ENCODE measurements at places on chromosomes 6 and 20.
A peak's percentile ranks its signal among the peaks of the same experiment; 100 is the strongest.

GRCh38 chr6:129104560-129104959 lies 221.6 kb downstream of the LAMA2 start:
- DNase-seq: no peak

GRCh38 chr20:53146201-53146891 lies 174.2 kb downstream of the TSHZ2 start:
- DNase-seq: peak; percentile 47

DNA sequence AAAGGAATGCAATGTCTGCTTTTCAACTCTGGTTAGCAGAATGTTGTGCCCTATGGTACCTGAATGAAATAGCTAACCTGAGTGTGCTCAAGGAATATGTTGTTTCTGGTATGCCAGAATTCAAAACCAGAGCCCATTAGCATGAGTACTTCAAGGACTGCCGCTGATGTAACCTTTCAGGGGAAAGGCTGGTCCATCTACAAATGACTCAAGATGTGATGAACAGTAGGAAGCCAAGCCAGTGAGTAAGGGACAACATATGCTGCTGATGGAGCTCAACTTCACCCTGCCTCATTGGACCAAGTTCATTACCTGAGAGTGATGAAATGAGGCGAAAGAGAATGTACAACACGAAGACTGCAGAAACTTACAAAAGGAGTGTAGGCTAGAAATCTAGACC lies 95.7 kb upstream of the BMP2 start:
- DNase-seq: no peak

DNA sequence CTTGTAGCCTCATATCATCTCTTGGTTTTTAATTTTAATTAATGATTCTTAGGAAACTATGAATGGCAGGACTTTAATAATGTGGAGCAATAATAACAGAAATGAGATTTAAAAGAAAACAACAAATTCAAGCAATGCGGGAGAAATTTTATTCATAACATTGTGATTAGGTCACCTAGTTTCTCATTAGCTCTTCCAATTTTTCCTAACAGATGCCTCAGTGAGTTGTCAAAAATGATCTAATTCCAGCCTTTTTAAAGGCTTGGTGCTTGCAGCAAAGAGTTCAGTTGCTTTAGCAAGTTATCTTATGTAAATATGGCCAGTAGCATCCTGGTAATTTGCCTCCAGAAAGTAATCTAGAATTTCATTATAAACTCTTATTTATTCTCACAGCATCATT lies 20.4 kb downstream of the PDE7B start:
- no peak for DNase-seq

DNA sequence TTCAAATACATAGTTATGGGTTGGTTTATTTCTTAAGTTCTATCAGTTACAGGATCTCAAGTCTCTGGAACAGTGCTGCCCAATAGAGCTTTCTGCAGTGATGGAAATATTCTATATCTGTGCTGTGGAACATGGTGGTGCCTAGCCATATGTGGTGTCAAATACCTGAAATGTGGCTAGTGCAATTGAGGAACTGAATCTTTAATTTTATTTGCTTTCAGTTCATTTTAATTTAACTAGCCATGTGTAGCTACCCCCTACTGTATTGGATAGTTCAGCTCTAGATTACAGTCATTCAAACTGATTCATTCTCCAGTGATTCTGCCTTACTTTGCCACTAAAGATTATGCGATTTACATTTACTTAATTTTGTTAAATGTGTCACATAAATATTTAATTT lies 503.2 kb downstream of the CDKAL1 start:
- no peak for DNase-seq

DNA sequence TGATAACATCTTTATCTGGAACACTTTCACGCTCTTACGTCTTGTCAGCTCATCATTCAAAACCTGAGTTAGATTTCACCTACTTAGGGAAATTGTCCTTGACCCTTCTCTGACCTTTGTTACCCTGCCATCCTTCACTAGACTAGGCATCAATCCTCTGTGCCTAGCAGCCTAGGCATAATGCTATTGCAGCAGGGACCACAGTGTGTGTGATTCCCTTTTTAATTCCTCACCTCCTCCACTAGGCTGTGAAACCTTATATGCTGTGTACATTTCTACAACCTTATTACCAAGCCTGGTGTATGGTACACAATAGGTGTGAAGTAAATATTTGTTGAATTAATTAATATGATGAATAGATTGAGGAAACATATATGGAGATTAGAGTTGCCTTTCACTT lies 66.7 kb upstream of the DEFB112 start:
- DNase-seq: no peak

- DNase-seq: no peak
These were observed 898 bp downstream of the XRN2 start for GRCh38 chr20:21303872-21304586.

DNA sequence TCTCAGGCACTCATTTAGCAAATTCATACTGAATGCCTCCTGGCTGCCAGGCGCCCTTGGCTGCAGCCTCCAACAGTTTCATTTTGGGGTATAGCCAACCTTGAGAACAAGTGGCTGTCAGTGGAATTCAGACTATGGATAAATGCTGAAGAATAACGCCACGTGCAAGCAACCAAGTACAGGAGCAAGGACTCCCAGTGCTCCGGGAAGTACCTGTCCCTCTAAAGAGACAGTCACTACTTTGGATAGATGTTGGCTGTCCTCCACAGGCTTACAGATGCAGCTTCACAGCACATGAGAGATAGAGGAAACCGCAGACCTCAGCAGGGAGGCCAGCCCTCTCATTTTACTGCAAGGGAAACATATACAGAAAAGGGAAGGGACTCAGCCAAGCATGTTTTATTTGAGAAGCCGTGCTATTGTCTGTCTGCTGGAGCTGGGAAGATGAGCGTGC lies 658.2 kb downstream of the PTPRT start:
- DNase-seq: no peak

GRCh38 chr20:41403604-41404003 lies 37.0 kb upstream of the EMILIN3 start:
- no peak for DNase-seq

DNA sequence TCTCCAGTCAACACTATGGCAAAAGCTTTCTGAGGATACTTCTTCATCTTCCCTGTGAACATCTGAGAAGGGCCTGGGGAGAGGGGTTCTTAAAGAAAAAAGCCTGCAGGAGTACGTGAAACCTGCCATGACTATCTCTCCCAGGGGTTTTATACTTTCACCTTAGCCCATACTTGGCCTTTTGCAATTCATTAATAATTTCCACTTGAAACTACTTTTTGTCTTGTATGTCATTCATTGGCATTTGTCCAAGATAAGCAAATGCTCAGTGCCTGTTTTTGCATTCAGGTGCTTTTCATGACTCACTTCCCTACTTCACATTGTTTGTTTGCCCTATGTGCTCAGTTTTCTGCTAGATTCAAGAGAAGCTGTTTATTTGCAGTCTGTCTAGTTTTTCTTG lies 580.3 kb upstream of the GJE1 start:
- no peak for DNase-seq

DNA sequence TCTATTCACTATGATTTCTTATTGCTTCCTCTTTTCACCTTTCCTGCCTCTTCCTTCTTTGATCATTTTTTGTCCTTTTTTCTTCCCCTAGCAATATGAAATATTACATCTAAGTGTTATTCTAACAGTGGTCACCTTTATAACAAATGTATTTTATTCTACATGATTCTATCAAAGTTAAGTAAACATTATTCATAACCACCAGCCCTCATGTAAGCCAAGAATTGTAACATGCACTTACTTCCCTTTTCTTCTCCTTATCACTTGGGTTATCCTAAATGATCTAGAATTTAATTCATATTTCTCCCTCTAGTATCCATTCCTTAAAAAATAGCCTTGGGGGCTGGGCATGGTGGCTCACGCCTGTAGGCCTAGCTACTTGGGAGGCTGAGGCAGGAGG lies 88.3 kb upstream of the SLC22A23 start:
- no peak for DNase-seq

- DNase-seq: no peak
These were observed 751.6 kb downstream of the EYS start for GRCh38 chr6:64955435-64955848.

DNA sequence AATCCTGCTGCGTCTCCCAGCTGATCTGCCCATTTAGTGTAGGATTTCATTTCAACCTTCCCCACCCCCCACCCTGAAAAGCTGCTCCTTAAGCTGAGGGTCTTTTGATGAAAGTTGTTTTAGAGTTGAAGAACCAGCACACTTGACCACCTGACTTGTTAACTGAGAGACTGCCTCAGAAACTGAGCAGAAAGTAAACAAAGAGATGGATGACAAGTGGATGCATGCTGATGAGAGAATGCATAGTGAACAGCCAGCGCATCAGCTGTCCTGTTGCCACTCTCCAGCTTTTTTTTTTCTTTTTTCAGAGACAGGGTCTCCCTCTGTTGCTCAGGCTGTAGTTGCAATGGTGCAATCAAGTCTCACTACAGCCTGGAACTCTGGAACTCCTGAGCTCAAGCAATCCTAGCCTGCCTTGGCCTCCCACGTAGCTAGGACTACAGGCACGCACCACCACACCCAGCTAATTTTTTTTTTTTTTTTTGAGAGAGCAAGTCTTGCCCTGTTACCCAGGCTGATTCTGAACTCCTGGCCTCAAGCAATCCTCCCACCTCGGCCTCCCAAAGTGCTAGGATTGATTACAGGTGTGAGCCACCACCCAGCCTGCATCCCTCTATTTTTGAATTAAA lies 9.5 kb downstream of the RPL10A start:
- DNase-seq: no peak

DNA sequence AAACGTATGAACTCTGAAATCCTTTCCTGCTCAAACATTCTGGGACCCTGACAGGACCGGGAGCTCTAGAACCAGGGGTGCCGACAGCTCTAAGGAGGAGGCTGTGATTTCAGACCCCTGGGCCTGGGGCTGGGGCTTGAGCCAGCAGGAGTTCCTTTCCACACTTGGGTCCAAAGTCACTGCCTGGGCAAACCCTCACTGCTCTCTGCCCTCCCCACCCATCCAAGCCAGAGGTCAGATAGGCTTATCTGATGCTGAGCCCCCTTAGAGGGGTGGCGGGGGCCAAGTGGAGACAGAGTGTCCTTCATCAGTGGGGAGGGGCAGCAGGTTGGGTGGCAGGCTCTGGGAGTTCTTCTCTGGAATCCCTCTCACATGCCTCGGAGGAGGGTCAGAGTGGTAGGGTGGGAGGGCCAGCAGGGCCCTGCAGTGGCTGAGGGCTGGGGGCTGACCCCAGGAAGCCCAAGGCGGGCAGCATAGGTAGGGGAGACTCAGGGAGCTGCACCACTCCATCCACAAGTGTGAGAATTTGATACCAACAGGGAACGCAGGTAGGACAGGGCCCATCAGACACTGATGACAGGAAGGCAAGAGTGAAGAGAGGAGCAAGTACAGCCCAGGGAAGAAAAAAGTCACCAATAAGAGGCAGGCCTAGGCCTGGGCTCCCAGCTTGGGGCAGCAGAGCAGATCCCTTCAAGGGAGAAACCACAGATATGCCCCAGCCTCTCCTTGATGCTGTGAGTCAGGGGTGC lies 121.0 kb downstream of the MRPL14 start:
- DNase-seq: no peak

DNA sequence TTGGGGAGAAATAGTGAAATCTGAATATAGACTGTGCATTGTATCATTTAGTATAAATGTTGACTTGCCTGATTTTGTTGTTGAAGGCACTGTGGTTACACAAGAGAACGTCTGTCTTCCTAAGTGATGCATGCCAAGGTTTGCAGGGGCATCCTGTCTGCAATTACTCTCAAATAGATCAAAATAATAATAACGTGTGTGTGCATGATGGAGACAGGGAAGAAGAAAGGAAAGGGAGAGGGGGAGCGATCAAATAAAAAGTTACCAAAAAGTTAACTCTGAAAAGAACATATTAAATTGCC lies 14.4 kb downstream of the PREX1 start:
- DNase-seq: no peak

DNA sequence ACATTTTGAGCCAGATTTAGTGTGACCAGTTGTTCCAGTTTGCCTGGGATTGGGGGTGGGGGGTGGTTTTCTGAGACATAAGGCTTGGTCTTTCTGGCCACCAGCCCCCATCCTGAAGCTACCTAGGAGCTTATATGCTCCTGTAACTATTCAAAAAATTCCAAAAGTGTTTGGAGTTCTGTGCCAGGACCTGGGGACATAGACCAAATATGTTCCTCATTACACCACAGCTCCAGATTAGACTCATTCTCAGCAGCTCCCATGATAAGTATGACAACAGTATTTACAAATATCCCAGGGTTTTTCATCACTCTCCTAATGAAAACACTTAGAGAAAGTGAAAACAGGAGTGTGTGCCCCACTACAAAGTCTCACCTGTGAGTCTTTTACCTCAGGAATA lies 37.8 kb upstream of the RNF144B start:
- no peak for DNase-seq

- DNase-seq: no peak
These were observed 6.0 kb downstream of the MKKS start for GRCh38 chr20:10428008-10428407.

GRCh38 chr6:163876391-163876790 lies 461.9 kb downstream of the QKI start:
- no peak for DNase-seq

DNA sequence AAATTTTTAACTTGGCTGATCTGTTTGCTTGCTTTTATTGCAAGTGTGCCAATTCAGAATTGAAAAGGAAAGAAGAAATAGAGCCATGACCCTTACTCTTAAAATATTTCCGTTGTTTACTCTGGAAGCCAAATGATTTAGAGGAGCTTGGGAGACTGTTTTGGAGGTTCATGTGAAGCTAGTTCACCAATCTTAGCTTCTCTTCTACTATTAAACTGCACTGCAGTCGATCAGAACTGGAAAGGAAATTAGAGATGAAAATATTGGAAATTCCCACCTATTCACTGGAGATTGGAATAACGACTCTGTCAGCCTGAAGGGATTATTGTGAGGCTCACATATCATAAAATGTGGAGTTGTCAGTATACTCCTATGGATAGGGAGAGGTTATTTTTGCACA lies 81.8 kb downstream of the MLIP start:
- no peak for DNase-seq

DNA sequence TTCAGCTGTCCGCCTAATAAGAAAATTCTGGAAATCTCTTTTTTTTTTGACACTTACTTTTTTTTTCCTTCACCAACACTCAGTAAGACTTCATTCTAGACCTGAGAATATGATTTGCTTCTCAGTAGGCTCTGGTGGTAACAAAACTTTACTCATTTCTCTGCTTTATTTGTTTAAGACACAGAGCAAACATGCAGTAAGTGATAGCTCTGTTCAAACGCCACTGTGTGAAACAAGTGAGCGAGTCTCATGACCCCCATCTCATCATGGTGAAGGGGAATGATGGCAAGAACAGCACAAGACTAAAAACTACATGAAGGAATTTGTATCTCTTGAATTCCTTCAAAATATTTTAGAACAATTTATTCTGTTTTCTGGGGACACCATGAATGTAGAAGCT lies 541.6 kb upstream of the POU3F2 start:
- no peak for DNase-seq
